ENCODE measurements at places on chromosomes 12 and 14.

- no peak for DNase-seq
Observed at GRCh38 chr12:121792607-121793439, 665 bp downstream of the RHOF start.

DNA sequence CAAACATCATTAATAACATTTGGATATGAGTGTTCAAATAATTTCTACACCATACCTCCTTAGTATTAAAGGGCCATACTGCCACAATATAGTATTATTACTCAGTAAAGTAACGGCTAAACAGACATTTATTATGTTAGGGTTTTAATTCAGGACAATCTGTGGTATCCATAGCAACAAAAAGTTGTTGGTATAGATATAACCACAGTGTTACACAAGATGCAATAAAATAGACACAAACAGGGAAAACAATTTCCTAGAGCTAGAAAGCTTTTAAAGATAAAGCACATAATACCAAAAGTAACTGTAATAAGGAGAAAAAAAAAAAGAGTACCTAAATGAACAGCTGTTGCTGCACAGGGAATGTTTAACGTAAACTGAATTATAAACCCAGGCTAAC is 16.1 kb downstream of the CNIH1 start:
- DNase-seq: no peak

- DNase-seq: no peak
Observed at GRCh38 chr14:96852823-96853422, 55.7 kb downstream of the VRK1 start.

GRCh38 chr14:33465846-33466700 is 484.8 kb downstream of the EGLN3 start:
- no peak for DNase-seq

- no peak for DNase-seq
Observed at GRCh38 chr14:100416921-100417860, 94.1 kb downstream of the SLC25A47 start.

- no peak for DNase-seq
Observed at GRCh38 chr12:22160396-22161003, 114.5 kb downstream of the CMAS start.

Data from NCI-H1930 (cell line).